ENCODE measurements at places on chromosomes 3 and 15. TPM values are rescaled to one million over a fixed set of nuclear protein-coding genes. Genes with fewer than 3 reads are reported as not detected.

STXBP5L gene
- total RNA-seq, result not detected

HESX1 gene
- not detected for total RNA-seq

SLCO3A1 gene
- total RNA-seq, result 0.07 TPM

DNA sequence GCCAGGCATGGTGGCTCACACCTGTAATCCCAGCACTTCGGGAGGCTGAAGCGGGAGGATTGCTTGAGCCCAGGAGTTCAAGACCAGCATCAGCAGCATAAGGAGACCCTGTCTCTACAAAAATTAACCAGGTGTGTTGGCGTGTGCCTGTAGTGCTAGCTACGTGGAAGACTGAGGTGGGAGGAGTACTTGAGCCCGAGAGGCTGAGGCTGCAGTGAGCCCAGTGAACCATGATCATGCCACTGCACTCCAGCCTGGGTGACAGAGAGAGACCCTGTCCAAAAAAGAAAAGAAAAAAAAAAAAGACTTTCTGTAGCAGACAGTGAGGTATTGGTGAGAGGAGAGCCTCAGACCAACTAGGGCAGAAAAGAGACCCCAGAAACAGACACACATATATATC is 263.8 kb downstream of the XXYLT1 start:
- no peaks in the 10 kb centered on the region for H3K36me3 ChIP-seq
- H3K27ac ChIP-seq, result no peak overlapping the region
- no peaks in the 10 kb centered on the region for H3K27me3 ChIP-seq
- no peak for DNase-seq

DNA sequence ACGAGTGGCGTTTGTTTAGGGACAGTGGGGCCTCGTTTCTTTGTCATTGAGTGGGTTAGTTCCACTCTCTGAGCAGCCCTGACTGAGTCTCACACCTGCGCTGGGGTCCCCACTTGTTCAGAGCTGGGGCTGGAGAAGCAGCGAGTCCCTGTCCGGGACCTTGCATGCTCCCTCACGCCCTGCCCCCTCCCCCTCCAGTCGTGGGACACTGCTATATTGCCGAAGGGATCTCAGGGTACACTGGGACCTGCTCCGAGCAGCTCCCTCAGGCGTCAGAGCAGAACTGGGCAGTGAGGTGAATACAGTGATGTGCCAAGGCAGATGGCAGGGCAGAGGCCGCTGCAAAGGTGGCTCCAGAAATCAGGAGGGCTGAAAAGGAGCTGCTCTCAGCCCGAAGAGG is 59.9 kb upstream of the KLF13 start:
- no peak overlapping the region for H3K4me3 ChIP-seq
- H3K36me3 ChIP-seq, result no peaks in the 10 kb centered on the region
- no peak for DNase-seq
- no peaks in the 10 kb centered on the region for H3K4me1 ChIP-seq
- H3K27me3 ChIP-seq, result no peaks in the 10 kb centered on the region

DNA sequence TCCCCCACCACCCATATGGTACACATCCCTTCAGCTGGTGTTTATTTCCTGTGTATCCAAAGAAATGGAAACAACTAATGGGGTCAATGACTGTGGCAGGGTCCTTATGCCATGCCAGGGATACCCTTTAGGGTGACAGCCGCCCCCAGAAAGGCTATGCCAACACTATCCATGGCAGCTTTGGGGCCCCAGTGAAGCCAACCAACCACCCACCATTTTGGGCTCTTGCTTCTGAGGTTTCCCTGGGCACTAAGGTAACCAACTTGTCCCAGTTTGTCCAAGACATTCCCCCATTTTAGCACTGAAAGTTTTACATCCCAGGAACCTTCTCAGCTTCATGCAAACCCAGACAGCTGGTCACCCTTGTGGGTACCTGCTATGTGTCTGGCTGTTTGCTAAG is 233.1 kb downstream of the VPS13C start:
- H3K4me1 ChIP-seq, result no peaks in the 10 kb centered on the region
- peaks cover 24% of the 10 kb centered on the region for H3K27me3 ChIP-seq
- no peak overlapping the region for H3K27ac ChIP-seq
- H3K36me3 ChIP-seq, result no peaks in the 10 kb centered on the region
- H3K4me3 ChIP-seq, result no peak overlapping the region

- H3K27ac ChIP-seq, result no peak overlapping the region
- no peaks in the 10 kb centered on the region for H3K36me3 ChIP-seq
- peaks cover 8% of the 10 kb centered on the region for H3K4me1 ChIP-seq
- no peak overlapping the region for H3K4me3 ChIP-seq
Measured at GRCh38 chr3:106457281-106458180, 588.7 kb upstream of the CBLB start.

GRCh38 chr3:197093871-197094270 is 64.3 kb upstream of the MELTF start:
- H3K27ac ChIP-seq, result no peak overlapping the region
- H3K36me3 ChIP-seq, result peaks cover 3% of the 10 kb centered on the region
- H3K4me3 ChIP-seq, result no peak overlapping the region
- no peak for DNase-seq
- H3K27me3 ChIP-seq, result no peaks in the 10 kb centered on the region

DNA sequence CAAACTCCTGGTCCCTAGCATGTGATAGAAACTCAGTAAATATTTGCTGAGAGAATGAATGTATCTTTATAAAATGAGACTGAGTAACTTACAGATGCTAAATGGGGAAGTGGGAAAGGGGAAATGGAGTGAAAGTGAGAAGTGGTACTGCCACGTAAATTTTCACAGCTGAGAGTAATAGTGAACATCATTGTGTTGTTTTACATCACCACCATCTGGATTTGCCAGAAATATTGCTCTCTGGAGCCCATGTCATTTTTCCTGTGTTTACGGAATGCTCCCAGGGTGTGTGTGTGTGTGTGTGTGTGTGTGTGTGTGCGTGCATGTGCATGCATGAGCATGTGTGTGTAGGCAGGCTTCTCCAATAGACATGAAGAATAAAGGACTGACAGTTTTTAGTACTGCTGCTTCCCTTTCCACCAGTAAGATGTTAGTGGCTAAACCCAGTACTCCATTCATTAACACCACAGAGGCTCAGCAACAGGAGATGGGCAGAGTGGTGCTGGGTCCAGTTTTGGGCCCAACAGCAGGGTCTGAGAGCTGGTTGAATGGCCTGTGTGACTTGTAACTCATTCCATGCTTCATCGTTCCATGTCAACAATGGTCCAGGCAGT is 57.3 kb downstream of the DIPK2A start:
- H3K27me3 ChIP-seq, result no peaks in the 10 kb centered on the region
- H3K4me1 ChIP-seq, result no peaks in the 10 kb centered on the region
- no peak overlapping the region for H3K27ac ChIP-seq

GRCh38 chr15:101293122-101293521 is 1.9 kb downstream of the SNRPA1 start:
- peaks cover 32% of the 10 kb centered on the region for H3K4me1 ChIP-seq
- H3K27me3 ChIP-seq, result no peaks in the 10 kb centered on the region
- no peak overlapping the region for H3K27ac ChIP-seq
- DNase-seq, result peak; percentile 16
- H3K4me3 ChIP-seq, result peak overlapping the region; percentile 100

DNA sequence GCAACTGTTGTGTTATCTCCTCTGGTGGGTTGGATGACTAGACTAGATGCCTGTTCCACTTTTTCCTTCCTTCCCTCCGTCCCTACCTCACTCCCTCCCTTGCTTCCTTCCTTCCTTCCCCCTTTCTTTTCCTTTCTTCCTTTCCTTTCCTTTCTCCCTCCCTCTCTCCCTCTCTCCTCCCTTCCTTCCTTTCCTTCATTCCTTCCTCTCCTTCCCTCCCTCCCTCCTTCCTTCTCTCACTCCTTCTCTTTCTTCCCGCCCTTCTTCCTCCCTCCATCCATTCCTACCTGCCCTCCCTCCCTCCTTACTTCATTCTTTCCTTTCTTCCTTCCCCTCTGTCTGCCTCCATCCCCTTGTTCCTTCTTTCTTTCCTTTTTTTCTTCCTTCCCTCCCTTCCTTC is 1045.3 kb downstream of the OTOL1 start:
- H3K4me3 ChIP-seq, result no peak overlapping the region
- H3K4me1 ChIP-seq, result no peaks in the 10 kb centered on the region
- H3K27me3 ChIP-seq, result no peaks in the 10 kb centered on the region
- no peaks in the 10 kb centered on the region for H3K36me3 ChIP-seq
- no peak for DNase-seq
- H3K27ac ChIP-seq, result no peak overlapping the region

DNA sequence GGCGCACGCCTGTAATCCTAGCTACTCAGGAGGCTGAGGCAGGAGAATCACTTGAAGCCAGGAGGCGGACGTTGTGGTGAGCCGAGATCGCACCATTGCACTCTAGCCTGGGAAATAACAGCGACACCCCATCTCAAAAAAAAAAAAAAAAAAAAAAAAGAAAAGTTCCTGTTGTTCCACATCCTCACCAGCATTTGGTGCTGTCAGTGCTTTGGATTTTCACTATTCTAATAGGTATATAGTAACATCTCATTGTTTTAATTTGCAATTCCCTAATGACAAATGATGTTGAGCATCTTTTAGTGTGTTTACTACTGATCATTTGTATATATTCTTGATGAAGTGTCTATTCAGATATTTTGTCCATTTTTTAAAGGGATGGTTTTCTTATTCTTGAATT is 24.6 kb downstream of the UBR1 start:
- DNase-seq, result no peak
- H3K36me3 ChIP-seq, result peaks cover 28% of the 10 kb centered on the region
- H3K27ac ChIP-seq, result no peak overlapping the region
- no peak overlapping the region for H3K4me3 ChIP-seq

DNA sequence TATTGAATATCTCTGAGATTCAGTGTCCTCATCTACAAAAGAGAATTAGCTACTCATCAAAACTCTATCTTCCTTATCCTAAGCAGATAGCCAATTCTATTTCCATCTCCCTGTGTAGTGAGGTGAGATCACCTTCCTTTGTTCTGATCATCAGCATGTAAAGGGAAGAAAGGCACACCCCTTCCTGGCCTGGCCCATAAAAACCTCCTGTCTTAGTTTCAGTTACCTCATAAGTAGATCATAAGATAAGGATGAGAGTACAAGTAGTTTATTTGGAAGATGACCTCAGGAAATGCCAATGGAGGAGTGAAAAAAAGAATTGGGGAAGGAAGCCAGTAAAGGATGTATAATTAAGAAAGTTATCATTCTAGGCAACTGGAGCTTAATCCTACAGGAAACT is 114.5 kb upstream of the GADL1 start:
- no peak overlapping the region for H3K4me3 ChIP-seq
- H3K4me1 ChIP-seq, result peaks cover 42% of the 10 kb centered on the region
- no peaks in the 10 kb centered on the region for H3K27me3 ChIP-seq
- H3K27ac ChIP-seq, result peak overlapping the region; percentile 81
- peak; percentile 82 for DNase-seq

GRCh38 chr15:94287794-94288246 is 56.5 kb downstream of the MCTP2 start:
- no peaks in the 10 kb centered on the region for H3K27me3 ChIP-seq
- H3K4me3 ChIP-seq, result no peak overlapping the region
- no peaks in the 10 kb centered on the region for H3K36me3 ChIP-seq
- H3K27ac ChIP-seq, result no peak overlapping the region
- no peak for DNase-seq
